ENCODE measurements at places on chromosomes 13 and 19.

- DNase-seq: peak; percentile 62
Observed at GRCh38 chr19:13986348-13986904, 19.7 kb downstream of the RFX1 start.

DNA sequence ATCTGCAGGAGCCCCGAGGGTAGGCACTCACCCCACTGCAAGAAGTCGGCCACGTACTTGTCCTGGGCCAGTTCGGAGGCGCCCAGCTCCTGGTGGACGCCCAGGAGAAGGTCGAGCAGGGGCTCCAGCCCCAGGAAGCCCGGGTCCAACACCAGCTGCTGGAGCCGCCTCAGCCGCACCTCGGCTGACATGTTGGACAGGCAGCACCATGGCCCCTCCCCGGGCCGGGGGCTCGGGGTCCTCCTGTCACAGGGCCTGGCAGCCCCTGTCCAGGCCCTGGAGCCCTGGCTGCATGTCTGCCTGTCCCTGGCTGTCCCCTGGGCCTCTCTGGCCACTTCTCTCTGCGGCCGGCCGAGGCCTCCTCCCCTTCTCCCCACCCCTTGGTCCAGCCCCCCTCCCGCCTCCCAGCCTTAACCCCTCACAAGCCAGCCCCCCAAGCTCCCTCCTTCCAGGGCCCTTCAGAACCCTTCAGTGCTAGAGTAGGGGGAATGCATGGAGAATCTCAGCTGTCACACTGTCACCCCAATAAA, at the start of gene DMPK:
DMPK (minus strand) TSS at position 329 of the 530 bp plus-strand sequence; CDS start at position 191, 138 bp downstream.
- no peak for DNase-seq

- DNase-seq: no peak
Observed at GRCh38 chr19:32735936-32736335, 16.4 kb downstream of the TDRD12 start.

DNA sequence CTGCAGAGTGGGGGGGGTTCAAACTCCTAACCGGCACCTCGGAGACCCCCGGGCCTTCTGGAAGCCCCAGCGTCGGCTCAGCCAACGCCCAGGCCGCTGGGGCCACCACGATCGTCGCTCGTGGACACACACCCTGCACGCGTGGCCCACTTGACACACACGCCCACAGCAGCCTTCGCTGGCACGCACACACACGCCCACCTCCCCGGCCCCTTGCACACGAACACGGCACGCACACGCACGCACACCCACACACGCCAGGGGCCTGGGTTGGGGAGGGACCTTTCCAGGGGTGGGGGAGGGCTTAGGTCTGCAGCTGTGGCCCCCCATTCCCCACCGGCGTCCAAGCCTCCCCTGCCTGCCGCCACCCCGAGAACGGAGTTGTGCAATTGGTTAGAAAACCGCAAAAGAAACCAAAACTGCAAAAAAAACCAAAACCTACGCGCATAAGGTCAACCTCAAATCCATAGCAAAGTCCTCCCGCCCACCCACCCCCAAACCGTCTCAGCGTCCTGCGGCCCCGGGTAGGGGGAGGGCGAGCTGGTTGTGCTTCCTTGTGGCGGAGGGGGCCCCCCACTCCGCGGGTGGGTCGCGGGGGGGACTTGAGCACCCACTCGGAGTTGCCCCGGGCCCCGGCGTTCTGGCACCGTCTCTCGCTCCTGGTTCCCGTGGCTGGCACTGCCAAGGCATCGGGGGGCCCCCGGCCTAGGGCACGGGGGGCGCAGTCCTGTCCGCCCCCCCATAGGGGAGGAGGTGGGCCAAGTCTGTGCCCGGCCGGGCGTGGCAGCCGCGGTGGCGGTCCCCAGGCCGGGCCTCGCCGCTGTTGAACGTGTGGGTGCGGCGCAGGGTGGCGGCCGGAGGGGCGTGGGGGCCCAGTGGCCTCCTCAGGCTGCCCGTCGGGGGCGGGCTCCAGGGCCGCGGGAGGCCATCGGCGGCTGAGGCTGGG, 3.3 kb upstream of the LRG1 start:
- no peak for DNase-seq

DNA sequence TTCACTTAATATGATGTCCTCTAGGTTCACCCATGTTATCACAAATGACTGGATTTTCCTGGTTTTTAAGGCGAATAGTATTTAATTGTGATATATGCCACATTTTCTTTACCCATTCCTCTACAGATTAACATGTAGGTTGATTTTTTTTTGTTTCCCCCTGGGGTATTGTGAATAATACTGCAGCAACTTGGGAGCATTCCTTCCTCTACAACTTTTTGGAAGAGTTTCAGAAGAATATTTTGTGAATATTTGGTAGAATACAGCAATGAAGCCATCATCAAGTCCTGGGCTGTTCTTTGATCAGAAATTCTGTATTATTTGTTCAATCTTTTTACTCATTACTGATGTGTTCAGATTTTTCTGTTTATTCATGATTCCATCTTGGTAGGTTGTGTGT, 5.6 kb upstream of the ZNF331 start:
- no peak for DNase-seq

DNA sequence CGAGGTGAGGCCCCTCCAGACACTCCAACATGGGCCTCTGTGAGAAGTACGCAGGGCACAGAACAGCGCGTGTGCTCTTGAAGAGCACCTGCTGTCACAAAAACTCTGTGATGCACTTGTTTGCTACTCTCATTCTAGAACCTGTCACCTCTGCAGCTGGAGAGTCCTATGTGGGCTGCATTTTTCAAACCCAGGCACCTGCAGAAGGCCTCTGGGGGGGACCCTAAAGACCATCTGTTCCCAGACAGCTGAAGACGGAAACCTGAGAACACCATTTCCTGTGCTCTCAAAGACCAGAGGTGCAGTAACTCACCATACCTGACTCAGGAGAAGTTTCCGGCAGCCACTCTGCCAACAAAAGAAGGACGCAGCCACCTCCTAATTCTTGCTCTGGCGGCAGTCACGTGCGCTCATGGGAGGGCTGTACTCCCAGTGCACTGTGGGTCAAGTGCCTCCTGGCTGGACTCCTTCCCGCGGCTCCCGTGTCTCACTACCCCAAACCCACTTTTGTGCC, 28.1 kb downstream of the RANBP3 start:
- DNase-seq: no peak

DNA sequence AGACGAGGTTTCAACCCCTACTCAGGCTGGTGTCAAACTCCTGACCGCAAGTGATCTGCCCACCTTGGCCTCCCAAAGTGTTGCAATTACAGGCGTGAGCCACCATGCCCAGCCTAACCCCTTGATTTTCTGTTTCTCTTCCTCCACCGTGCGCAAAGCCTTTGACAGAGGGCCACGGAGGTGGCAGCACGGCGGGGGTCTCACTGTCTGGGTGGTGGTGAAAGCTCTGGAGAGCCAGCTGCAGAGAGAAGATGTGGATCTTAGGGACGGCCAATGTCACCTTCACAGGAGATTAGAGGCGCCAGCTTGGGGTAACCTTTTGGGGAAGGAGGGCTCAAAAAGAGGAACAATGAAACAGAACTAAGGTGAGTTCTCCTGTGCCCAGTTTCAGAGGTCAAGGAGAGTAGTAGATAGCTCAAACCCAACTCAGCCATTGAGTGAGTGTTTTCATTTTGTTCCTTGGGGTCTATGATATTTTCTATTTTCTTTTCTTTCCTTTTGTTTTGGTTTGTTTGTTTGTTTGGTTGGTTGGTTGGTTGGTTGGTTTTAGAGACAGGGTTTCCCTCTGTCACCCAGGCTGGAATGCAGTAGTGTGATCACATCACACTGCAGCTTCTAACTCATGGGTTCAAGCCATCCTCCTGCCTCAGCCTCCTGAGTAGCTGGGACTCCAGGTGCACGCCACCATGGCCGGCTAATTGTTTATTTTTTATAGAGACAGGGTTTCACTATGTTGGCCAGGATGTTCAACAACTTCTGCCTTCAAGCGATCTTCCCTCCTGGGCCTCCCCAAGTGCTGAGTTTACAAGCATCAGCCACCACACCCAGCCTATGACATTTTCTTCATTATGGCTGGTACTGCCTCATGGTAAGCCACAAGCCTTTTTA, 37.7 kb downstream of the GPR42 start:
- no peak for DNase-seq

DNA sequence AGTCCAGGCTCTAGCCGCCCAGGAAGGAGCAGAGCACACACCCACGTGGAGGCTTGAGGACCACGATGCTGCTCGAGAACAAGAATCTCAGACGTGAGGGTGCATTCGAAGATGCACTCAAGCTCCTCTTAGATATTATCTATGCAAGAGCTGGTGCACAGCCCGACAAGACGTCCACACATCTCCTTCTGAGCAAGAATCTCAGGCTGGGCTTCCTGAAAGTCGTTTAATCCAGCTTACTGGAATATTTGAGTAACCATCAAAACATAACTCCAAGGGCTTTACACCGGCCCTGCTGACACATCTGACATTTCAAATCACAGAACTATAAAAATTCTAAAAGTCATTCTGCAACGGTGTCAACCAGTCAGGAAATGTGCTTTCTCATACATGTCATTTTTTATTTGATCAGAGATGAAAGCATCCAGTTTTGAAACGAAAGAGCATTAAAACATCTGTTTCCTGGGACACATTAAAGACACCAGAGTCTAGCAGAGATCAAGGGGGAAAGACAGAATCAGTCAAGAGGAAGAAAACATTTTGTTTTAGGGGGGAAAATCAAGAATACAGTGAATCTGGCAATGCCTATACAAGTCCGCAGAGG, 177.7 kb upstream of the IRS2 start:
- DNase-seq: no peak

Measured in globus pallidus (tissue), 1 donor.